ENCODE measurements at places on chromosomes 6 and 20.

DNA sequence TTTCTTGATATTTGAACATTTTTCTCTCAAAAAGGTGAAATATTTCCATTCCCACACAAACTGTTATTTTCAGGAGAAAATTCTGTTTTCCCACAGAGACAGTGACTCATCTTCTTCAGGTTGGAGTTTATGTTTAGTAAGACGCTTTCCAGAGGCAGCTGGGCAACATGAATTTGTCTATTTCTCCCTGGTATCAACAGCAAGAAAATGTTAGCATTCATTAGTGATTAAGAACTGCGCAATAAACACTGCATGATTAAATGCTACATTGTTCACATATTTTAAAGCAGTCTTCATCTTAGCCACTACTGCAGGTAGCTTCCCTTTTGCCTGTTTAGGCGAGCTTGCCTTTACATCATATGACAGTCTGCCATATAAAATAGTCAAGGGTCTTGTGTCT, 295.7 kb downstream of the C6orf118 start:
- no peak for DNase-seq

DNA sequence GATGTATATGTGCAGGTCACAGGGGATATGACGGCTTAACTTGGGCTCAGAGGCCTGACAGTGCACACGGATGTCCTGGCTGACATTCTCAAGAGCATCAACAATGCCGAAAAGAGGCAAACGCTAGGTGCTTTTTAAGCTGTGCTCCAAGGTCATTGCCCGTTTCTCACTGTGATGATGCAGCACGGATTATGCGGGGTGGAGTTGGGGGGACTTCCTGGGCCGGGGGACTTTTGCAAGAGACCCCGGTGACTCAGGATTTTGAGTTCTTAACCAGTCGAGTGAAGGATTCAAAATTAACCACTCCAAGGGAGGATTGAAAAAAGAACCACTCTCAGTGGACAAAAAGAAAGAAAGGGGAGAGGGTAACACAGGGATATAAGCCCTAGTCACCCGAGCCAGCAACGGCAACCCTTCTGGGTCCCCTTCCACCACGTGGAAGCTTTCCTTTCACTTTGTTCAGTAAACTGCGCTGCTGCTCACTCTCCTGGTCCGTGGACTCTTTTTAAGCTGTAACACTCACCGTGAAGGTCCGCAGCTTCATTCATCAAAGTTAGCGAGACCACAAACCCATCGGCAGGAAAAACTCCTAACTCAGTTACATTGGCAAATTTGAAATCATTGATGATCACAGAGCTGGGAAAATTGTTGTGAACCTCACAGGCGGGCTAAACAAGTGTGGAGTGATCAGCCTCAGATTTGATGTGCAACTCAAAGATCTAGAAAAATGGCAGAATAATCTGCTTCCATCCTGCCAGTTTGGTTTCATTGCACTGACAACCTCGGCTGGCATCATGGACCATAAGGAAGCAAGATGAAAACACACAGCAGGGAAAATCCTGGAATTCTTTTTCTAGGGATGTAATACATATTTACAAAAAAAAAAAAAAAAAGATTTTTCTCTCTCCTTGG, 199.3 kb downstream of the ARID1B start:
- DNase-seq, result no peak

- no peak for DNase-seq
These were observed 612.5 kb upstream of the HS3ST5 start for GRCh38 chr6:114955363-114955762.

DNA sequence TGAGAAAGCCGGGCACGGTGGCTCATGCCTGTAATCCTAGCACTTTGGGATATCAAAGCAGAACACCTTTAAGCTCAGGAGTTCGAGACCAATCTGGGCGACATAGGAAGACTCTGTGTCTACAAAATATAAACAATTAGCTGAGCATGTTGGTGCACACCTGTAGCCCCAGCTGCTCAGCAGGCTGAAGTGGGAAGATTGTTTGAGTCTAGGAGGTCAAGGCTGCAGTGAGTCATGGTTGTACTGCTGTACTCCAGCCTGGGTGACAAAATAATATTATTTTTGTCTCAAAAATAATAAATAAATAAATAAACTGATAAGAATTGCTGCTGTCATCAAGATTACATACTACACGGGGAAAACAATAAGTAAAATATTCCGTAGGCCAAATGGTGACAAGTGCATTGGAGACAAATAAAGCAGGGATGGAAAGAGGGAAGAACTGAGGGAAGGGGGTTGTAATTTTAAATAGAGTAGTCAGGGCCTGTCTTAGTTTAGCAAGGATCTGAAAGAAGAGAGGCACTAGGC, 14.0 kb upstream of the TOP1 start:
- no peak for DNase-seq

DNA sequence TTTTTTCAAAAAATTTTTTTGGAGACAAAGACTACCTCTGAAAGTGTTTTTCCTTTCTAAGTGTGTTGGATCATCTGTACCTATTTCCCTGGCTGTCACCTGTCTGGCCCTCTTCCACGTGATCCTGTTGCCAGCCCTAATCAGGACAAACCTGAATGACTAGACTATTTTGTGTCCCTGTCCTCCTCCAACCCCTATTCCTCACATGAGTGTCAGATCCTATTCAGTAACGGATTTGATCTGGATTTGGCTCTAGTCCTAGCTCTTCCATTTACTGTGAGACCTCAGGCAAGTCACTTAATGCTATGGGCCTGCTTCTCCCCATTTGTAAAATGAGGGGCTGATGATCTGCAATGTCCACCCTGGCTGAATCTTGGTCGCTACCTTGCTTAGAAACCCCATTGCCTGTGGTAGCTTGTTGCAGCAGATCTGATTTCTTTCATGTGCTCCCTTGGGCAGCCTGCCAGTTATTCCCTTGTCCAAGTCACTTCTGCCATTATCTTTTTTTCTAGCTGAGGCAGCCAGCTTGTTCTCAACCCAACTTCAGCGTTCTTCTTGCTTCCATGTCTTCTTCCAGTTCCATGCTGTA, 4.8 kb downstream of the PHF20 start:
- no peak for DNase-seq

DNA sequence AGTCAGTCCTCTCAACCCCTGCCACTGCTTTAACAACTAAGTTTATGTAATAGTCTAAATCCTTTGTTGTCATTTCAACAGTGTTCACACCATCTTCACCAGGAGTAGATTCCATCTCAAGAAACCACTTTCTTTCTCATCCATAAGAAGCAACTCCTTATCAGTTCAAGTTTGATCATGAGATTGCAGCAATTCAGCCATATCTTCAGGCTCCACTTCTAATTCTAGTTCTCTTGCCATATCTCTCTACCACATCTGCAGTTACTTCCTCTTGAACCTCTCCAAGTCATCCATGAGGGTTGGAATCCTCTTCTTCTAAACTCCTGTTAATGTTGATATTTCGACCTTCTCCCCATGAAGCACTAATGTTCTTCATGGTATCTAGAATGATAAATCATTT, 57.9 kb upstream of the FOXO3 start:
- DNase-seq, result no peak

- DNase-seq, result no peak
These were observed 43.3 kb downstream of the SCP2D1 start for GRCh38 chr20:18856873-18857272.

DNA sequence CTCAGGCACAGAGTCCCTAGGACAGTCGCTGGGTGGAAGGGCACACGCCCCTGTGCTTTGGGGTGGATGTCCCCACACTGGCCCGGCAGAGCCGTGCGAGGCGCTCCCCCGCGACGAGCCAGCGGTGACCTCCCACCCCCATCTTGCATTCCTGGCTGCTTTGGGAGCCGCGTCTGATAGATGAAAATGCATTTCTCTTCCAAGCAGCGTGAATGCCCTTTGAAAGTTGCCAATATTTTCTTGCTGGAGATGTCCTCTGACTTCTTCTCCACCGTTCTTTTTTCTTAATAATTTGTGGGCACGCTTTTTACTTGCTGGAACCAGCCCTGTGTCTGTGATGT, 29.9 kb downstream of the COL20A1 start:
- no peak for DNase-seq

DNA sequence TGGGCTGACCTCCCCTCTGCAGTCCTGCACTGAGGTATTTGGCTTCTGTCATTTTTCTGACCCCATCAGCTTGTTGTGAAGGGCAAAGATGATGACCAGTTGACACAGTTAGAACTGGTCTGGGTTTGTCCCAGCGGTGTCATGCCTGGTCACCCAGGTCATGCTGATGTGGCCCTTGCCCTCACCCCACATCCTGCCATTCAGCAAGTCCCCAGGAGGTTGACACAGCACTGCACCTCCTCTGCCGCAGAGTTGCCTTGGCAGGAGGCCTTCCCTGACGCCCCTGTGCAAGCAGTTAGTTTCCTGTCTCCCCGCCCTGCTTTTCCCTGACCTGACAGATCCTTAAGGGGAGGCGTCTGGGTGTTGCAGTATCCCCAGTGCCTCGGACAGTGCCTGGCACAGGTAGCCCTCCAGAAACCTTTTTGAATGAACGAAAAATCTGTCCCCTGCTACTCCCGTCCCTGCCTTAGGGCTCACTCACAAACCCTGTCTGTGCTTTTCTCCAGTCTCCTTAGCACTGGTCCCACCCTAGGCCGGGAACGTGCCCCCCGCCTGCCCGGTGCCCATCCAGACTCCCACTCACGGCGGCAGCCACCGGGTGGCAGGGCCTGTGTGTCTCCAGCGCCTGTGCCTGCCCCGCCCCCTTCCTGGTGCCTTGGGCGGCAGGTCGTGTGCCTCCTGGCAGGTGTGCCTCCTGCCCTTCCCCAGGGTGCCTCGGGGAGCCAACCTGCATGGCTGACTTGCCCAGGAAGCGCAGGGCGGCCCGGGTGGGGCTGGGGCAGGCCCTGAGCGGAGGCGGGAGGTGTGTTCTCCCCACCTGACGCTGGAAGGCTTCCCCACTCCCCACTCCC, 146.3 kb upstream of the RNF24 start:
- DNase-seq, result no peak
